Activated naive CD8-positive, alpha-beta T cell treated with anti-CD3 and anti-CD28 coated beads, Interleukin-2, amount 50 U/mL, for 24 hours (primary cell): ENCODE measurements at places on chromosomes 16 and 17.

- no peaks in the 10 kb centered on the region for H3K4me1 ChIP-seq
- no peaks in the 10 kb centered on the region for H3K27me3 ChIP-seq
- H3K36me3 ChIP-seq: peaks cover 12% of the 10 kb centered on the region
- H3K4me3 ChIP-seq: no peak overlapping the region
Observed at GRCh38 chr16:27719106-27719445, 169.1 kb downstream of the KATNIP start.

DNA sequence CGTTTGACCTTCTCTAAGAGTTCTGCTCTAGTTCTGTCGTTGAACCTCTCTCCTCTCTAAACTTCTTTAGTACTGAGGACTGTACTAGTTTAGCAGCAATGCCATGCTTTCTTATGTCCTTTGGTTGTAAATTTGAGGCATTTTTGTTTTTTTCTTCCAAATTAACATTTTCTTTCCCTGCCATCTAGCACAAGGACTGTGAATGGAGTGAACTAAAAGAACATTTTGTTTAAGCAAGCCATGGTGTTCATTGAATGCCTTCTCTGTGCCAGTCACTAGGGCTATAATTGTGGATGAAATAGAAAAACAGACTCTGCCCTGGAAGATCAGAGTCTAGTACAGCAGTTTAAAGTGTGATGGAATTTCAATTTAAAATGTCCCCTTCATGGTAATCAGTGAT, 137.9 kb downstream of the FTO start:
- H3K36me3 ChIP-seq: peaks cover 19% of the 10 kb centered on the region
- peaks cover 5% of the 10 kb centered on the region for H3K4me1 ChIP-seq
- DNase-seq: no peak
- no peak overlapping the region for H3K27ac ChIP-seq
- H3K4me3 ChIP-seq: no peak overlapping the region

GRCh38 chr16:474420-475122, 49.1 kb downstream of the RAB11FIP3 start:
- H3K4me1 ChIP-seq: no peaks in the 10 kb centered on the region
- peaks cover 3% of the 10 kb centered on the region for H3K36me3 ChIP-seq
- H3K27me3 ChIP-seq: no peaks in the 10 kb centered on the region

- H3K36me3 ChIP-seq: peaks cover 6% of the 10 kb centered on the region
- no peaks in the 10 kb centered on the region for H3K27me3 ChIP-seq
- DNase-seq: no peak
- H3K4me3 ChIP-seq: no peak overlapping the region
- no peak overlapping the region for H3K27ac ChIP-seq
Observed at GRCh38 chr17:1481736-1482135, 10.8 kb downstream of the MYO1C start.

DNA sequence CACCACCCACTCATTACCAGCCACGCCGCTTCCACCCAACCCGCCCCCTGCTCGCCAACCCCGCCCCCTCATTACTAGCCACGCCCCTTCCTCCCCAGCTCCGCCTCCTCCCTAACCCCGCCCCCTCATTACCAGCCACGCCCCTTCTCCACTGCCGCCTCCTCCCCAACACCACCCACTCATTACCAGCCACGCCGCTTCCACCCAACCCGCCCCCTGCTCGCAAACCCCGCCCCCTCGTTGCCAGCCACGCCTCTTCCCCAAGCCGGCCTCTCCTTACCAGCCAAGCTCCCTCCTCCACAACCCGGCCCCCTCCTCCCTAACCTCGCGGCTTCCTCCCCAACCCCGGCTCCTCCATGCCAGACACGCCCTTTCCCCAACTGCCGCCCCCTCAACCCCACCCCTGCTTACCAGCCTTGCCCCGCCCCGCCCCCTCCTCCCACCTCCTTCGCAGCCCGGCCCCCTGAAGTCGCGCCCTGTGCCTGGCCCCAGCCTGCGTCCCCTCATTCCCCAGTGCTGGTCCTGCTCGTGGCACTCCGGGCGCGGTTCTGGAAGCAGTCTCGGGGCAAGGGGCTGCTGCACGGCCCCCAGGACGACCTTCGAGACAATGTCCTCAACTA, 7.3 kb downstream of the SLC22A31 start:
- H3K4me3 ChIP-seq: no peak overlapping the region
- no peaks in the 10 kb centered on the region for H3K27me3 ChIP-seq
- H3K36me3 ChIP-seq: no peaks in the 10 kb centered on the region
- H3K4me1 ChIP-seq: no peaks in the 10 kb centered on the region
- DNase-seq: peak; percentile 61

GRCh38 chr16:23014592-23014991, 134.7 kb downstream of the USP31 start:
- H3K27me3 ChIP-seq: peaks cover 6% of the 10 kb centered on the region
- no peaks in the 10 kb centered on the region for H3K36me3 ChIP-seq
- DNase-seq: no peak
- peaks cover 2% of the 10 kb centered on the region for H3K4me1 ChIP-seq
- H3K27ac ChIP-seq: no peak overlapping the region

- no peaks in the 10 kb centered on the region for H3K36me3 ChIP-seq
- peaks cover 9% of the 10 kb centered on the region for H3K4me1 ChIP-seq
Observed at GRCh38 chr17:80225230-80225629, 5.0 kb downstream of the SLC26A11 start.

DNA sequence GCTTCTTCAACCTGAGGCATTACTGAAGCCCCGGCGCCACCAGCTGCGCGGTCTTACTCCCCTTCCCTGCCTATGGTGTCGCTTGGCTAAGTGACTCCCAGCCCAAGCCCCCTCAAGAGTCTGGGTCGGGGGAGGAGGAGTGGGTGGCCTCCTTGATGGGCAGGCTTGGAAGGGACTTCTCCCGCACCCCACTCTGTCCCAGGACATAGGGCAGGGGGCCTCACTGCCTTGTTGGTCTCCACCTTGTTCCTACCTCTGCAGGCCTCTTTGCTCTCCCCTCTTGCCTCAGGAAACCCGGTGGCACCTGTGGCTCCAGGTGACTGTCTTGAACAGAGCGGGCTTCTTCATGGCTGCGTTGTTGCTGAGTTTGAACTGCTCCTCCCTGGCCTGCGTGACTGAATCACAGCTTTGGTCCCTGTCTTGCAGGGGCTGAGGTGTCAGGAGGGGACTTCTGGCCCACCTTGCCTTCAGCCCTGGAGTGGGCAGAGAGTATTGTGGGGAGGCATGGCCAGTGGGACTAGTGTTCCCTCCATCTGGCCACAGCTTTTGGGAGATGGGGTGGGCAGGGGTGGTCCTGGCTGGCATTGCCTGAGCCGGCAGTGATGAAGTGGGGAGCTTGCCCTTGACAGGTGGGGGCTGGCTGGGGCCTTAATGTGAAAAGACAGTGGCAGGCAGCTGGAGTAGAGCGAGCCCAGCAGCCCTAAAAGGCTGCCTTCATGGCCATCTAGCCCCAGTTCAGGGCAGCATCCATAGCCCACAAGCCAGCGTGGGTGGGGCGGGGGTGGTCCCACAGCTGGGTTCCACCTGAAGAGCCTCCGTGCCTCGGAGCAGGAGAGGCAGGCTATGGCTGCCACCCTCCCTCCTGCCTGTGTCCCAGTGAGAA, 7.3 kb downstream of the CBX2 start:
- no peak for DNase-seq
- peaks cover 54% of the 10 kb centered on the region for H3K27me3 ChIP-seq
- peaks cover 20% of the 10 kb centered on the region for H3K4me1 ChIP-seq
- H3K4me3 ChIP-seq: no peak overlapping the region
- H3K27ac ChIP-seq: no peak overlapping the region

DNA sequence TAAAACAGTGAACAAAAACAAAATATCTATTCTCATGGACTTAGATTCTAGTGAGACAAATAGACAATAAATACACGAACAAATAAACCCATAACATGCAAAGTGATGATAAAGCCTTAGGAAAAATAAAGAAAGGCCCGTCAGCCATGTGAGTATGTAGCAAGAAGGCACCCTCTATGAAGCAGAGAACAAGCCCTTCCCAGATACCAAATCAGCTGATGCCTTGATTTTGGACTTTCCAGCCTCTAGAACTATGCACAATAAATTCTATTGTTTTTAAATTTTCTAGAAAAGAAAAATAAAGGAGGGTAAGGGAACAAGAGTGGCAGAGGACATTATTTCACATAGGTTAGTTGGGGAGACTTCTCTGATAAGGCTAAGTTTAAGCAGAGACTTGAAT, 40.7 kb upstream of the SMURF2 start:
- H3K4me3 ChIP-seq: no peak overlapping the region
- no peaks in the 10 kb centered on the region for H3K27me3 ChIP-seq
- H3K4me1 ChIP-seq: peaks cover 12% of the 10 kb centered on the region
- no peak for DNase-seq
- no peaks in the 10 kb centered on the region for H3K36me3 ChIP-seq

DNA sequence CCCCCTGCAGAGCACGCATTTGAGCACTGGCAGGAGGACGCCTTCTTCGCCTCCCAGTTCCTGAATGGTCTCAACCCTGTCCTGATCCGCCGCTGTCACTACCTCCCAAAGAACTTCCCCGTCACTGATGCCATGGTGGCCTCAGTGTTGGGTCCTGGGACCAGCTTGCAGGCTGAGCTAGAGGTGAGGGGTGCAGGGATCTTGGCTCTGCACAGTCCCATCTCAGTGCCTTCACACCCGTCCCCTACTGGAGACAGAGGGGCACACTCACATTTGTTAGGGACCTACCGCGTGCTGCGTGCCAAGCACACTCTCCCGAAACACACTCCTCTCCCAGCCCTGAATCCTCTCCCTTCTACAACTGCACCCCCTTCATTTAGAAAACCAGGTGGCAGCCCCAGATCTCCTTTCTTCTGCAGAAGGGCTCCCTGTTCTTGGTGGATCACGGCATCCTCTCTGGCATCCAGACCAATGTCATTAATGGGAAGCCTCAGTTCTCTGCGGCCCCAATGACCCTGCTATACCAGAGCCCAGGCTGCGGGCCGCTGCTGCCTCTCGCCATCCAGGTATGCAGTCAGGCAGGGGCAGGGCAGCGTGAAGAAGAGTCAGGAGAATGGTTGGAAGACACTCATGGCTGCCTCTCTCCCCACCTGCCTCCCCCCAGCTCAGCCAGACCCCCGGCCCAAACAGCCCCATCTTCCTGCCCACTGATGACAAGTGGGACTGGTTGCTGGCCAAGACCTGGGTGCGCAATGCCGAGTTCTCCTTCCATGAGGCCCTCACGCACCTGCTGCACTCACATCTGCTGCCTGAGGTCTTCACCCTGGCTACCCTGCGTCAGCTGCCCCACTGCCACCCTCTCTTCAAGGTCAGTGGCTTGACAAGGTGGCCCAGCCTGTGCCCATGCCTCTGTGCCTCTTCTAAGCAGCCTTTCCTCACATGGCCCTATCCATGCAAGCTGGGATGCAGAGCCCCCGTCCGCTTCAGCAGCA, 6.3 kb downstream of the ALOX15B start:
- H3K27ac ChIP-seq: no peak overlapping the region
- no peak for DNase-seq
- H3K27me3 ChIP-seq: peaks cover 10% of the 10 kb centered on the region
- no peaks in the 10 kb centered on the region for H3K4me1 ChIP-seq

- H3K4me3 ChIP-seq: no peak overlapping the region
- H3K4me1 ChIP-seq: peaks cover 65% of the 10 kb centered on the region
- peak; percentile 55 for DNase-seq
- H3K36me3 ChIP-seq: peaks cover 31% of the 10 kb centered on the region
- H3K27ac ChIP-seq: no peak overlapping the region
Observed at GRCh38 chr16:8931859-8932258, 31.8 kb downstream of the USP7 start.

GRCh38 chr16:85566561-85567100, 46.5 kb upstream of the GSE1 start:
- peaks cover 2% of the 10 kb centered on the region for H3K36me3 ChIP-seq
- H3K27ac ChIP-seq: no peak overlapping the region
- peaks cover 77% of the 10 kb centered on the region for H3K4me1 ChIP-seq

DNA sequence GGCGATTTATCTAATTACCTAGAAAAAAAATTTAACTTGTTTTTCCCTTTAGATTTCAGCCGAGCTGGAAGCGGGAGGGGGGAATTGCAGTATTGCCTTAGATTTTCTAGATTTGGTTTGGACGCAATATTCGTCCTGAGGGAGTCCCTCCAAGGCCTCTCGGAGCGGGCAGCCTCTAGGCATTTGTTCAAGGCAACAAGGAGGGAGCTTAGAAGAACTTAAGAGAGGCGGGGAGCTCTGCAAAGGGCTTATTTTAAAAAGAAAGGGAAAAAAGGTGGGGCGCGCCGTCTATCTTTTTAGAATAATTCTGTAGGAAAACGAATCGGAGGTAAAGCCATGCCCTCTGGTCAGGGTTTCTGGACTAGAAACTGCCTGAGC, 407 bp upstream of the TMEM94 start:
- peak overlapping the region; percentile 82 for H3K4me3 ChIP-seq
- peaks cover 1% of the 10 kb centered on the region for H3K36me3 ChIP-seq
- peaks cover 31% of the 10 kb centered on the region for H3K4me1 ChIP-seq
- peak overlapping the region; percentile 77 for H3K27ac ChIP-seq

- H3K27ac ChIP-seq: no peak overlapping the region
- peaks cover 6% of the 10 kb centered on the region for H3K36me3 ChIP-seq
- H3K4me1 ChIP-seq: peaks cover 12% of the 10 kb centered on the region
- H3K4me3 ChIP-seq: no peak overlapping the region
- H3K27me3 ChIP-seq: no peaks in the 10 kb centered on the region
Observed at GRCh38 chr17:1597861-1598342, 30.7 kb downstream of the SLC43A2 start.

DNA sequence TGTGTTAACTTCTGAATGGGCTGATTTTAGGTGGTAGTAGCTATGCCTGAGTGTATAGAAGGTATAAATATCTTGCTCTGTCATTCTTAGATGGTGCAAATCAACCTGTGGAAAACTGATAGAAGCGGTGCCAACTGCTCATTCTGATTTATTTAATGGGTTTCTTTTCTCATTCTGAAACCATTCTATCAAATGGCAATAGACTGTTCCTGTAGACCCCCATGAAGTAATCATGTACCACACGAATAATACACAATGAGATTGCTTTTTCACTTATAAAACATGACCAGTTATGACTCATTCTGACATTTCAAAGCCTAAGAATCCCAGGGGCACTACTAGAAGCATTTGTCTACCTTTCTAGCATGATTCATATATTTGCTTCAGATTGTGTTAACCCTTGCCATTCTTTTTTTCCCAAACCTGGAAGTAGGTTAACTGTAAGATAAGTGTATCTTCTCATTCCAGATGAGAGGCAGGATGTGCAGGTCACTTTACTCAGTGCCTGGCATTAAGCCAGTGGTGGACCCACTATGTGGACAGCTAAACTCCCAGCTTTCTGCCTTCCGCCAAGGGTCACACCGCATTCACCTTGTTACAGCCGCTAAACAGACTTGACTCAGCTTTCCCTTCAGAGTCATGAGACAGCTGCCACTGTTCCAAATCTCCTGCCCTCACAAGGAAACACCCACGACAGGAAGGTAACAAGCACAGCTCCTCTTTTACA, 16.4 kb upstream of the SLC16A11 start:
- no peaks in the 10 kb centered on the region for H3K36me3 ChIP-seq
- H3K27me3 ChIP-seq: peaks cover 21% of the 10 kb centered on the region
- peak; percentile 44 for DNase-seq
- no peak overlapping the region for H3K4me3 ChIP-seq
- H3K27ac ChIP-seq: peak overlapping the region; percentile 92

- H3K4me3 ChIP-seq: no peak overlapping the region
- H3K4me1 ChIP-seq: no peaks in the 10 kb centered on the region
- peaks cover 39% of the 10 kb centered on the region for H3K36me3 ChIP-seq
- no peaks in the 10 kb centered on the region for H3K27me3 ChIP-seq
Observed at GRCh38 chr17:82956726-82957468, 117.1 kb upstream of the ZNF750 start.

GRCh38 chr17:14282726-14283125, 18.2 kb upstream of the HS3ST3B1 start:
- no peaks in the 10 kb centered on the region for H3K36me3 ChIP-seq
- H3K27ac ChIP-seq: no peak overlapping the region
- H3K4me1 ChIP-seq: no peaks in the 10 kb centered on the region
- peaks cover 19% of the 10 kb centered on the region for H3K27me3 ChIP-seq
